Left forelimb (tissue), 1 donor: ENCODE measurements at places on chromosomes 4 and X.

- no peak for DNase-seq
Observed at GRCh38 chrX:36974911-36975310, 33.3 kb upstream of the FAM47C start.

- no peak for DNase-seq
Observed at GRCh38 chrX:26262121-26262523, 46.2 kb downstream of the MAGEB5 start.

DNA sequence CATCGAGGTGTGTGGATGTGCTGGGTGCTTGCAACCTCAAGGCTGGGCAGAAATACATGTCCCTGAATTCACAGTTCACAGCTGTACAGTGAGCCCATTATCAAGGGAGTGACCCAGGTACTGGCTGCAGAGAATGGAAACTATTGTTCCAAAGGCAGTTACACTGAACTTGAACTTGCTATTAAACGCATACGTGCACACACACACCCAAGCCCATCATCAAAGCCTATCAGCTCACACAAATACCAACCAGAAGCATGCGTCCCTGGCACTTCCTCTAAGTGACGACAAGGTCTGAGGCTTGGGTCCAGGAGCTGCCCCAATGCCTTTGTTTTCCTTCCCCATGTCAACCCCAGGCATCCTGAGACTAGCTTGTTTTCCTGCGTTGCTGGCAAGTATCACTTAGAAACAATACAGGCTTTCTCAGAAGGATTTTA, 88.6 kb downstream of the IRF2 start:
- peak; percentile 63 for DNase-seq

DNA sequence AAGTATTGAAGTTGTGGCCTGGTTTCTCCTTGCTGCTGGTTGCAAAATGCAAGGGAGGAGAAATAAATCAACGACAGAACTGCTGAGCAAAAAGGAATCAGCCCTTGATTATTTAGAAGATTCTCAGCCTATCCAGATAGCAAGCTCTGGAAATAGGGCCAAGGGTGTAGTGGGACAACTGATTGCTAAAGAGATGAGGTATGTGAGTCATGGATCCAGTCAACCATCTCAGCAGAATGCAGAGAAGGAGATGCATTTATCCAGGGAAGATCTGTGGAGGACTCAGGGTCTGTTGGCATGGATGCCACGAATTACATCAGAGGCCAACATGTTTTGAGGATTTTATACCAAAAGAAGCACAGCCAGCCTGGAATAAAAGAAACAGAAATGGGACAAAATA, 36.7 kb downstream of the FOXR2 start:
- no peak for DNase-seq

GRCh38 chr4:180798036-180798577, 1445.1 kb upstream of the TENM3 start:
- DNase-seq = no peak

DNA sequence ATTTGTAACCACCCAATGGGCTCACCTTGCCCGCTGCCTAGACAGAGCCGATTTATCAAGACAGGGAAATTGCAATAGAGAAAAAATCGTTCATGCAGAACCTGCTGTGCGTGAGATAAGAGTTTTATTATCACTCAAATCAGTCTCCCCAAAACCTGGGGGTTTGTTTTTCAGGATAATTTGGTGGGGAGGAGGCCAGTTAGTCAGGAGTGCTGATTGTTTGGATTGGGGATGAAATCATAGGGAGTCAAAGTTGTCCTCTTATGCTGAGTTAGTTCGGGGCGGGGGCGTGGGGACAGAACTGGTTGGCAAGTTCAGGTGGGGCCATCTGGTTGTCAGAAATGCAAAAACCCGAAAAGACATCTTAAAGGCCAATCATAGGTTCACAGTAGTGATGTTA, 203.0 kb downstream of the MAB21L2 start:
- DNase-seq = no peak

DNA sequence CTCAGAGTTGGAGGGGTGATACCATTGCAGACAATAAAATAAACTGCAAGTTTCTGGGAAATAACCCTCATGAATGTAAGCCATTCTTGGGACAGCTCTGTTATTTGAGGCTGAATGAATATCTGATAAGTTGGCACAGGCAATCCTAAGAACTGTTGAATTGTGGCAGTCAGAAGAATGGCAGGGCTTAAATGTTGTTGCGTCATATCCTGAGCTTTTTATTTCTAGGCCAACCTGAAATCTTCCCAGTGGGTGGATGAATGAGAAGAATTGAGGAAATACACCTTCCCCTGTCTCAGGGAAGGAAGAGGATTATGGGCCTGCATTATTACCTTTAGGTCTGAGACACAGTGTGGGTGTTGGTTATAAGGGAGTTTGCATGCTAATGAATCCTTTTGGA, 64.4 kb upstream of the C4orf54 start:
- no peak for DNase-seq
